ENCODE measurements at places on chromosomes 2 and 18.

GRCh38 chr2:52968043-52968442 lies 799.6 kb upstream of the CHAC2 start:
- no peak for DNase-seq

DNA sequence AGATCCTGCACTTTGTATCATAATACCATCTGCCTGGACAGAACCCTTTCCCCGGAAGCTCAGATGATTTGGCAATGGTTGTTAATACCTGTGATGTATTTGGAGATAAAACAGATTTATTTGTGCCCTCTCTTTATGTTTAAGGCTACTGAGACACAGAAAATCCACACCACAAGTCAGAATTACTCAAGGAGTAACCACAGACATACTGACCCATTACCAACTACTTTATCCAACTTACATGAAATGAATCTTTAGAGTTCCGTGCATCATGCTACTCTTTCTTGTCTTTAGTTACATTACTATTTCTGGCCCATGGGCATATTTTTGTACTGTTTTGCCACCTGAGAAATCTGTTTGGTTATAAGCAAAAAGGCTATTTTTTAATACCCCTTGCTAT lies 384.0 kb downstream of the STK39 start:
- no peak for DNase-seq

DNA sequence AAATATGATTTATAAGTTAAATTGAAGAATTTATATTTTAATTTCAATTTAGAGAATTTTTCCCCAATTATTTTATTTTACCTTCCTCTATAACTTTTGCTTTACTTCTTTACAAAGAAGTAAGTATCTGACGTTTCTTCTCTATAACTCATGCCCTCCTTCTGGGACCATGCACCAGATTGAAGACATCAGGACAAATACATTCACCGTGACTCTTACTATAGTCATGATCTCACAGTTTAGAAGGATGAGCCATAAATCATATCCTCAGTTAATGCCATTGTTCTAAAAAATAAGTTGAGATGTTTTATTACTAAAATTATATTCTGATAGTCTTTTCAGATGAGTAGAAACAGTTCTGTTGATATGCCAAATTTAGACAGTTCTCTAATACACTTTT lies 279.3 kb downstream of the TMX3 start:
- DNase-seq: no peak

DNA sequence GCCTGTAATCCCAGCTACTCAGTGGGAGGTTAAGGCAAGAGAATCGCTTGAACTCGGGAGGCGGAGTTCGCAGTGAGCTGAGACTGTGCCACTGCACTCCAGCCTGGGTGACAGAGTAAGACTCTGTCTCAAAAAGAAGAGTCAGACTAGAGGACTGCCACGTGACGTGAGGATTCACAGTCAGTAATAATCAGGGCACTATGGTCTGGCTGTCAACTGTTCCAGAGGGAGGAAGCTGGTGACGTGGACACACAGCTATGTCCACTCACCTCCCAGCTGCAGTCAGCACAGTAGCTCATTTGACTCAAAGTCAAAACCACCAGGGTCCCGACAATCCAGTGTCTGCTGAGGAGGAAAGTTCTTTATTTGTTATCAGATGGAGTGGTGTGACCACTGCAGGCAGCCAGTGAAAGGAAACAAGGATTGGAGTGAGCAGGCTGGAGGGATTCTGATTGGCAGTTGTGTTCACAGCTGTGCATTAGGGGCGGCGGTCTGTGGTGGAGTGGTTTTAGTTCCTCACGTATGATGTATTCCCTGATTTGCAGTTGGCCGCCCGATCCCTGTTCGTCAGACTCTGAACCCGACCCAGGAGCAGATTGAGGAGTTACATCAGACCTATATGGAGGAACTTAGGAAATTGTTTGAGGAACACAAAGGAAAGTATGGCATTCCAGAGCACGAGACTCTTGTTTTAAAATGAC lies 37.9 kb downstream of the MOGAT1 start:
- no peak for DNase-seq

DNA sequence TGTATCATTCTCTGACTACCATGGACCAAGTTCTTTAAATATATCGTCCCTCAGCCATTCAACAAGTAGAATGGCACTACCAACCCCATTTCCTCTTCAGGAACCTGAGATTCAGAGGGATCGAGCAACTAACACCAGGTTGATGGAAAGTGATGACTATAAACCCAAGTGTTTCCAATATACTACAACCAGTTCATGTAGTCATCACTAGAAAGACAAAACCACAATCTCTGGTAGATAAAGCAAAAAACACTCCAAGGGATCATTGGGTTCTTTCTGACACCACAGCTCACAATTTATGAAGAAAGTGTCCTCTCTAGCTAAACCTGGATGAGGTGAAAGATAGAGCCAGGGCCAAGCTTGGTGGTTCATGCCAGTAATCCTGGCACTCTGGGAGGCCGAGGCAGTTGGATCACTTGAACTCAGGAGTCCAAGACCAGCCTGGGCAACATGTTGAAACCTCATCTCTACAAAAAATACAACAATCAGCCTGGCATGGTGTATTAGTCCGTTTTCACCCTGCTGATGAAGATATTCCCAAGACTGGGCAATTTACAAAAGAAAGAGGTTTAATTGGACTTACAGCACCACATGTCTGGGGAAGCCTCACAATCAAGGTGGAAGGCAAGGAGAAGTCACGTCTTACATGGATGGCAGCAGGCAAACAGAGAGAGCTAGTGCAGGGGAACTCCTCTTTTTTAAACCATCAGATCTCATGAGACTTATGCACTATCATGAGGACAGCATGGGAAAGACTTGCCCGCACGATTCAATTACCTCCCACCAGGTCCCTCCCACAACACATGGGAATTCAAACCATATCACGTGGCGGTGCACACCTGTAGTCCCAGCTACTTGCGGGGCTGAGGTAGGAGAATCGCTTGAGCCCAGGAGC lies 2.2 kb downstream of the CD226 start:
- DNase-seq: no peak

- DNase-seq: peak; percentile 43
Measured at GRCh38 chr2:207624185-207625013, 795 bp downstream of the METTL21A start.

GRCh38 chr2:161961061-161961460 lies 113.0 kb downstream of the DPP4 start:
- no peak for DNase-seq

DNA sequence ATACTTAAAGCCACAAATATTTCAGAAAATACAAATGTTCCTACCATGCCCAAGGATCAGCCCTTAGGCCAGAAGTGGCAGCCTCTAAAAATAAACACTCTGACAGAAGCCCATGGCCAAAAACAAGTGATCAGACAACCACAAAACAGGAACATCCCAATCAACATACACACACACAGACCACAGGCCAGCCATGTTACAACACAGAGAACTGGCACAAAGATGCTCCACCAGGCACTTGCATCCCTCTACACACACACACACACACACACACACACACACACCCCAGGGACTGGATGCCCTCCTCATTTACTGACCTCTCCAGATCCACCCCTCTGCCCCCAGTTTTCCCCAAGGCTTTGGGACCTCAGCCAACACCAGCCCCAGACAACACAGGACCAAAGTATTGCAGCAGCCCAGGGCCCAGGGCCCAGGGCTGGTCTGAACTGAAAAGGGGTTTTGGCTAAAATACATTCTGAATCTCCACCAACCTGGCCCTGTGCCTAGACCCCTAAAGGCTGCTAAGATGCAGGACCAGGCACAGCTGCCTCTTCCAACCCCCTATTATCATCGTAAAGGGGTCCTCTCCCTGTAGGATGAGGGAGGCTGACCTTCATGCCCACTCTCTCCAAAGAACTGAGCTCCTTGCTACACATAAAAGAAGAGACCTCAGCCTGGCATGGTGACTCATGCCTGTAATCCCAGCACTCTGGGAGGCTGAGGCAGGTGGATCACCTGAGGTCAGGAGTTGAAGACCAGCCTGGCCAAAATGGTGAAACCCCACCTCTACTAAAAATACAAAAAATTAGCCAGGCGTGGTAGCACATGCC lies 151.4 kb downstream of the TNS1 start:
- no peak for DNase-seq

GRCh38 chr2:30714811-30715709 lies 92.2 kb downstream of the CAPN13 start:
- no peak for DNase-seq

GRCh38 chr18:1806884-1807615 lies 764.3 kb downstream of the METTL4 start:
- no peak for DNase-seq

Measured in stimulated activated CD4-positive, alpha-beta T cell treated with anti-CD3 and anti-CD28 coated beads, Interleukin-1b, Interleukin-23, amount 100 ng/mL, for 24 hours (primary cell).